ENCODE measurements at places on chromosomes 5 and 9.

- DNase-seq = no peak
Observed at GRCh38 chr9:4596165-4596922, 65.8 kb upstream of the PLPP6 start.

DNA sequence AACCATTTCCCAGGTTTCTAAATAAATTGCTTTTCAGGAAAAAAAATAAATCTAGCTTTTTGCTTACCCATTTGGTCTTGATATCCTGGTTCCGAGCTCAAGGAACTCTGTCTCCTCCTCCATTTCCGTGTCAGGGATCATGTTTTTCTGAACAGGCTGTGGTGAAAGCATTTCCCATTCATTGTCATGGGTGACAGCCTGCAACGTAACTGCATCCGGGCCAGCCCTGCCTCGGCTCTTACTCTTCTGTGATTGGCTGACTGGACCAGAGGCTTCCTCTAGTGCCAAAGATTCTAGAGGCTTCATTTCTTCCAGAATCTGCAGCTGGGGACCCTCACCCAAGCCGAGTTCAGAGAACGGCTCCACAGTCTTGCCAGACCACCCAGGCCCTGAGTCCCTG, 61.0 kb upstream of the PCA3 start:
- no peak for DNase-seq

- no peak for DNase-seq
Observed at GRCh38 chr9:114433086-114433485, 45.3 kb upstream of the AKNA start.

DNA sequence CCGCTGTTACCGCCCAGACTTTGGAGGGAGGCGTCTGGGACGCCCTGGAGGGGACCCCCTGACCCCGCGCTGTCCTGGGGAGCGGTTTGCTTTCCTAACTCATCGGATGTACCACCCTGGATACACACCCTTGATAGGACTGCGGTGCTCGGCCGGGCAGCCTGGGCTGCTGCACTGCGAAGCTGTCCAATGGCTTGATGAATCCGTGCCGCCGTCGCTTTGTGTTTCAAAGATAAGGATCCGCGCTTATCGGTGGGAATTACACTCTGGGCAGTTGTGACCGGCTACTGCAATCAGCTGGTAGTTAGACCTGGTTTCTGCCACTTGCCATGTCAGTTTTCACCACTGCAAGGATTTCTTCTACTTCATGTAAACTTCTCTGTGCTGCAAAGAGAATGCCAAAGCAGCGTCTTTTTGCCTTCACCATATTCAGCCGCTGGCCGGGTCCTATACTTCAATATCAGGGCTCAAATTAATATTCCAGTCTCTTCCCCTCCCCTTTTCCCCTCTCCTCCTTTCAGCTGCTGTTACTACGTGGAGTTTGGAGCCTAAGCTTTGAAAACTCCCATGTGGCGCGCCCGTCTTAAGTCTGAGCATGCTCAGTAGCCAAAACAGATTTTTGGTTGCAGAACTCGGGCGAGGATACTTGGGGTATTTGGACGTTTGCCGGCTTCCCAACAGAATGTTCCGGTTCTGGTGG, 727 bp downstream of the SMAD5 start:
- no peak for DNase-seq

DNA sequence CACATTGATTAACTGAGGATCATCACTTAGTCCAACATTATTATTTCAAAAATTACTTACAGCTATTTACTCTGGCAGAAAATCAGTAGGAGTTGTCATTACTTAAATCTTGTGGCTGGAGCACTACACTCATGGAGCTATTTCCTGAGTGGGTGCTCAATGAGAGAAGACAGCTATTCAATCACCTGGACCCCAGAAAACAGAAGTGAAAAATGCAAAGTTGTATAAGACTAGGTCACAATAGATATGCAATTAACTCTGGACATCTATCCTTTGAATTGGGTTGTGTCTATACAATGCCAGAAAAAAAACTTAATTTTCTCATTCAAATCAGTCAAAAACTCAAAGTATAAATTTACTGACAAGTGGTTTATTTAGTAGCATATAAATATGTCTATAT, 340.9 kb downstream of the EFNA5 start:
- DNase-seq = no peak

- DNase-seq = no peak
Observed at GRCh38 chr5:81755320-81755719, 4.4 kb upstream of the SSBP2 start.
